Stimulated activated CD4-positive, alpha-beta T cell treated with anti-CD3 and anti-CD28 coated beads, Interleukin-2, amount 100 ng/mL, for 4 hours (primary cell): ENCODE measurements at places on chromosomes 4 and X.
A peak's percentile ranks its signal among the peaks of the same experiment; 100 is the strongest.

DNA sequence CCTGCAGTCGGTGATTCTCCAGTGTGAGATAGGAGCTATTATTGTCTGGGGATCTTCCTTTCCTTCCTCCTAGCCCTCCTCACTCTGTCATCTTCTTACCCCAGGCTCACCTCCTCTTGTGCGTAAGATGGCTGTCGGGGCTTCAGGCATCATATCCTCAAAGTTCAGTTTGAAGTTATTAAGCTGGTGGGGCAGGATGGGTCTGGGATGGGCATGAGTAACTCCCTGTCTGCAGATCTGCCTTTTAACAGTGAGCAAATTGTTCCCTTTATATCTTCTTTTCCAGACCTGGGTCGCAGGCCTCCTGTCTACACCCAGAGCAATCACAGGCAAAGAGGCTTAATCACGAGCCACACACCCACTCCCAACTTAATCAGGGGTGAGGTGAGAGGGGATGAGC is 900 bp upstream of the MTMR1 start:
- DNase-seq = no peak

GRCh38 chr4:1058198-1058996 is 47.0 kb downstream of the FGFRL1 start:
- no peak for DNase-seq

GRCh38 chr4:167238226-167238625 is 3.9 kb upstream of the SPOCK3 start:
- no peak for DNase-seq

DNA sequence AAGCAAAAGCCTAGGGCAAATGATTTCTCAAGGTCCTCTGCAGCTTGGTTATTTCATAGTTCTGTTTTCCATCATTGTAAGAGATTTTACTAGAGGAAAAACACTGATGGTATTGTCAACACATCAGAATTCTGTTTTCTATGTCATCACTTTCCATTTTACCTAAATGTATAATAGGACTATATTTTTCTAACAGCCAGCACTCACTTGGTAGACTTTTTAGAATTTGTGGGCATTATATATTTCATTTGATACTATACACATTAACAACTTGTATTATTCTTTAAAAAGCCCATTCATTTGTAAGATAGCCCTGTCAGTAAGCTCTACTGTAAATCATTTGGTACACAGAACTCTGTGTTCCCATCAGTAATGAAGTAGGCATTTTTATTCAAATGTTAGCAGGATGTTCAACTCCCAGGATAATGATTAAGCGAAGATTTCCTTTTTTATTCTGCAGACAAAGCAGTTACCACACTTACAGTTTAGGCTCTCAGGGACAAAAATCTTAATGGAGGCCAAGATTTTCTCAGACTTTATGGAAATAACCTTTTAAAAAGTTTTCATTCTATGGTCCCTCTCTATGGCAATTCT is 143.6 kb upstream of the TEX13C start:
- DNase-seq = no peak

- DNase-seq = no peak
Observed at GRCh38 chr4:68365068-68365467, 15.2 kb upstream of the YTHDC1 start.

GRCh38 chr4:85807247-85807950 is 332.4 kb downstream of the ARHGAP24 start:
- no peak for DNase-seq

DNA sequence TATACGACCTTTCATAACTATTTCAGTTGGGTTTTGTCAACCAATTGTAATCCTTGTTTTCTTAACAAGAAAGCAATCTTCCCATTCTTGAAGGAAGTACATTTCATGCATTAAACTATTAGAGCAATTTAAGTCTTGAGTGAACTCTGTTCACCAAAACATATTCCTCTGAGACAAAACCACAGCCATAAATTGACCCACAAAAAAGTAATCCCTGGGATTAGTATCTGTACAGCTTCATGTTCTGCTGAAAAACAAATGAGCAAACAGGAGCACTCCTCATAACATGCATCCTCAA is 207.0 kb upstream of the PDE5A start:
- DNase-seq = no peak

GRCh38 chrX:3263681-3264126 is 82.7 kb downstream of the MXRA5 start:
- no peak for DNase-seq

GRCh38 chr4:10704430-10704810 is 19.9 kb upstream of the CLNK start:
- no peak for DNase-seq

DNA sequence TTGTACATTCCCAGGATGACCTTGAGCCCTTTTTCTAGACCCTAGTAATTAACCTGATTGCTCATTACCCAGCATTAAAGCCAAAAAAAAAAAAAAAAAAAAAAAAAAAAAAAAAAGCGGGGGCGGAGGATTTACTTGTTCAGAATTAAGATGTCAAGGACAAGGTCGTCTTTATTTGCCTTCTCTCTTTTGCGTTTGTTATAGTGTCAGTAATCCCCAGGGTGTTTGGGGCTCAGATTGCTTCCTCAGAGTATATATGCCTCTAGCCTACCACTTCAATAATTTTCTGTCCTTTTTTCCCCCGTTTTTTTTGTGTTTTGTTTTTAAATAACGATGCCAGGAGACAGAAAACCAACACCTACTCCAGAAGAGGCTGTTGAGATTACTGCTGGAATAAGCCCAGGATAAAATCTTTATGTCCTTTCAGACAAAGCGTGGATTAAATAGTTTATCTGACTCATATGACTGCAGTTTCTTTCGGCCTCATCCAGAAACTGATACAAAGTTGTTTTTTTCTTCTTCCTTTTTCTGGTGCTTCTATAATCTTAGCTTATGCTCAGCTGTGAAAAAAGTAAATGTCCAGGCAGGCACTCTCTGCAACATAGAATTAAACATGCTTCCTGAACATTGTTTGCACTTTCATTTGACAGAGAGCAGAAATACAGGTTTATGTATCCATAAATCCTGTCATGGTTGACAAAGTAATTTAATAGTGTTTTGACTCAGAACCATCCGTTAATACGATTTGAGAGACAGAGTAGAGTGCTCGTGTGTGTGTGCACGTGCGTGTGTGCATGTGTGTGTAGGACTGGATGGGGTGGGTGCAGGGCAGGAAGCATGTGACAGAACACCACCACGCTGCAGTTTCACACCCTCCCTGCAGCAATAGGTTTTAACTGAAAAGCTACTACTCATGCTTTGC is 138.6 kb downstream of the AFF1 start:
- peak; percentile 39 for DNase-seq

- no peak for DNase-seq
Observed at GRCh38 chr4:145483514-145483913, 1.9 kb downstream of the SMAD1 start.

GRCh38 chr4:22019676-22020075 is 71.1 kb upstream of the KCNIP4 start:
- DNase-seq = no peak

GRCh38 chr4:55074386-55074785 is 51.0 kb downstream of the KDR start:
- no peak for DNase-seq

GRCh38 chr4:113397114-113397701 is 347.8 kb downstream of the ANK2 start:
- no peak for DNase-seq

GRCh38 chr4:4937926-4938325 is 78.5 kb downstream of the MSX1 start:
- no peak for DNase-seq

DNA sequence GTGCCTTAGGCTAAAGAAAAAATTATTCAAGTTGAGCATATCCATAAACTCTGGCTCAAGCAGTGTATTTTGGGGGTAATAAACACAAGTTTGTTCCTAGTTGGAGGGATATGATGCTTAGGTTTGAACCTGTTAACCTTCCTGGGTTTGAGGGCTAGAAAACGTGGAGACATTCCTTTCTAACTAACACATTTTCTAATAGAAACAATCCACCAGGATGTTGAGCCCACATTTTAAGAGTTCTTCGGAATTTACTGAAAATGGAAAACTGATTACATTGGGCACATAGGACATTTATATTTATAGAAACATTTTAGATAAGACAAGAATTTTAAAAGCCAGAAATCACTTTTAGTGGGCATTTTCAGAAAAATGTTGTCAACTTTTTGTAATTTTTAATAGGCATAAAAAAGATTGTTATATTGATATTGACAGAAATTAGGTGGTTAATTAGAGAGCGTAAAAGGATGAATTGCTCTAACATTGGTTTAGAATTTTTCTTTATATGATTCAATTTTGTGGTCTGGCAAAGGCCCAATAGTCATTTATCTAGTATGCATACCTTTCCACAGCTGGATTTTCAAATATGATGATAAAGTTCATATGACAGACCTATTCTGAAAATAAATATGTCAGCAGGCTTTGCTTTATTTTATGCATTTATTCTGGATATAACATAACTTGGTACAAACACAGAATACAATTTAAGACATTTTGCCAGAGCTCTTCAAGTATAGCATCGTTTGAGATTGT is 49.2 kb downstream of the CEP44 start:
- no peak for DNase-seq

DNA sequence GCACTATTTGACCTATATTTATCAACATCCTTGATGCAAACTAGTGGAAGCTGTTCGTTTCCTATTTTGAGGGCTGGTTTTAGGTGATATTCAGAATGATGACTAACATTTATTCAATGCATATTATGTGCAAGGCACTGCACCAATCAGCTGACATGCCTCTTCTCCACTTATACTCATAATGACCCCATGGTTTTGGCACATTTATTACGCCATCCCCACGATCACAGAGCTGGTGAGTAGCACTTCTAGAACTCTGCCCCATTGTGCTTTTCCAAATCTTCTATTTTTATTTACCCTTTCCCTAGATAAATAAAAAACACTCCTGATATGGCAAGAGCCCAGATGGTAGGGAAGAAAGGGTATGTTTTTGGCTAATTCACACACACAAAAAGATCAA is 13.1 kb downstream of the SCML1 start:
- DNase-seq = no peak

DNA sequence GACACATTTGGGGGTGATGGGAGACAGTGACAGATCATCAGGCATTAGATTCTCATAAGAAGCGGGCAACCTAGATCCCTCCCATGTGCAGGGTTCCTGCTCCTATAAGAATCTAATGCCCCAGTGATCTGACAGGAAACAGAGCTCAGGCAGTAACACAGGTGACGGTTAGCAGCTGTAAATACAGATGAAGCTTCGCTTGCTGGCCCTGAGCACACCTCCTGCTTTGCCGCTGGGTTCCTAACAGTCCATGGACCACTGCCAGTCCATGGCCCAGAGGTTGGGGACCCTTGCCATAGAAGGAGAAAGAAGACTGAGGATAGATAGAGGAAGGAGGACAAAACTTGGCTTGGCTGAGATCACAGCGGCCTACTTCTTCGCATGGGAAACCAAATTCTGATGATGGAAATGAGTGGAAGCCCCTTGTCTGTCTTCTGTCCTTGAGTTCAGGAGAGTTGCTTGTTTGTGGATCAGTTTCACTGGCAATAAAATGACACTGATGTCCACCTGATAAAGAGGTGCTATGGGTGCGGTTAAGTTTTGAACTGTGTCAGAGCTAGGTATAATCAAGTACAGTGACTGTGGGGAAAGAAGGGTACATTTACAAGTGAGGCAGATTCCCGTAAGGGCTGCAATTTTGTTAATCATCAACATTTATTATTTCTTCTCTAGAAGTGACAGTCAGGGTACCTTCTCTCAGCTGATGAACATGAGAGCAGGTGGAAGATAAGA is 1.7 kb upstream of the TIFA start:
- no peak for DNase-seq

DNA sequence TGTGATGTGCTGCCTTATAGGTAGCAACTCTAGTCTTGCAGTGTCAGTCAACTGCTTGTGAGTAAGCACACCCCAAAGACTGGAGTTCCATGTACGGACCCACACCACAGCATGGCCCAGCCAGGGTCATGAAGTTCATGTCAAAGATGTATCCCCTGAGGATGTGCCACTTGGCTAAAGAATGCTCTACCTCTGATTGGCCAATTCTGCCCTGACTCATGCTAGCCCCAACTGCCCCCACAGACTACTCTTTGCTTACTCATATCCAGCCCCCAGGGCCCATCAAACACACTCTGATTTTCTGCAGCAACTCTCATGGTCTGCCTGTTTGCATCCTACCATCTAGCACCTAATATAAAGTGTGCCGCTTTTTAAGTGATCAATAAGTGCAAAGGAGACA is 62.5 kb downstream of the CHRDL1 start:
- DNase-seq = no peak

GRCh38 chr4:2269206-2269531 is 7.3 kb upstream of the MXD4 start:
- DNase-seq = no peak

DNA sequence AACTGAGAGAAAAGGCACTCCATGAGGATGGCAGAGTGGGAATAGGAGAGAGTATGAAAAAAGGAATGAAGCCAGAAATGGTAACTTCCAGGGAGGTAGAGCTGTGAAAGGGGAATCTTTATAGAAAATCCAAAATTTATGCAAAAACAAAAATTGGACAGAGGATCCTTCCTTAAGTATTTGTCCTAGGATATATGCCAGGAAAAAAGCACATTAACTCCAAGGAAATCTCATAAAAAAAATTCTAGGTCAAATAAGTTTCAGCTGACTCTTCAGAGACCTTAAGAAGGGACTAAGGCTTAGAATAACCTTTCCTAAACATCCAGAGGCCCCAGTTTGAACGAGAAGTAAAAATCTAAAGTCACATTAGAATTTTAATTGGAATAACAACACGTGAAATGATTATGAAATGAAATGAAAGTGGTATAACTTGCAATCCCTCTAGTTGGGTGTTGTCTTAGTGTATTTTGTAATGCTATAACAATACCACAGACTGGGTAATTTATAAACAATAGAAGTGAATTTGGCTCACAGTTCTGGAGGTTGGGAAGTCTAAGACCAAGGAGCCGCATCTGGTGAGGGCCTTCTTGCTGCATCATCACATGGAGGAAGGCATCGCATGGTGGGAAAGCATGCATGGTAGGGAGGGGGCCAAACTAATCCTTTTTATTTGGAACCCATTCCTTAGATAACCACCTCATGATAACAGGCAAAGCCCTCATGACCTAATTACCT is 145.4 kb upstream of the RXFP1 start:
- DNase-seq = no peak

DNA sequence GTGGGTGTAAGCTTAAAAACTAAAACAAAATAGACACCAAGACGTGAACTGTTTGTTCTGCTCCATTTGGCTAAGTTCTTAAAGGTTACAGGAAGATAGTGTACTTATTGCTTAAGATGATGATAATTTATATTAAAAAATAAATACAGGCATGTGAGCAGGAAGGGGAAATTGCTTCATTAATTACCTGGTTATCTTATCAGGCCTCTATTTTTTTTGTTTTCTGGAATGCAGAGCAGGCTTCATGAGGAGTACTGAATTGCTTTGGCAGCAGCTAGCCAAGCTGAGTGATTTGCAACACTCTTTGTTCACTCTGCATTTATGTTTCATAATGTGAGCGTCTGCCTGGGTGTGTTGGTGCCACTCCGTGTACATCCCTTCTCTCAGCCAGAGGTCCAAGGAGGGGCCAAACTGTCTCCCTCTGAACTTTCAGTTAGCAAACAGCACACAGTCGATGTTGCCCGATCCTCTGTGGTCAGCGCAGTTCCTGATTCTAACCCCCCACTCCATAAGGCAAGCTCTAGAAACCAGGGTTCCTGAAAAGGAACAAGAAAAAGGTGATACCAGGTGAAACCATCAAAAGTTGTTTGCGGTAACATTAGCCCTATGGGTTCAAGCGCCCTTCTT is 348.2 kb downstream of the SPRY1 start:
- no peak for DNase-seq
